Activated CD8-positive, alpha-beta memory T cell treated with anti-CD3 and anti-CD28 coated beads, Interleukin-2, amount 10 ng/mL, durations not matched to agents 7 days and 5 days (primary cell): ENCODE measurements at places on chromosomes 7 and 10.
A peak's percentile ranks its signal among the peaks of the same experiment; 100 is the strongest.

DNA sequence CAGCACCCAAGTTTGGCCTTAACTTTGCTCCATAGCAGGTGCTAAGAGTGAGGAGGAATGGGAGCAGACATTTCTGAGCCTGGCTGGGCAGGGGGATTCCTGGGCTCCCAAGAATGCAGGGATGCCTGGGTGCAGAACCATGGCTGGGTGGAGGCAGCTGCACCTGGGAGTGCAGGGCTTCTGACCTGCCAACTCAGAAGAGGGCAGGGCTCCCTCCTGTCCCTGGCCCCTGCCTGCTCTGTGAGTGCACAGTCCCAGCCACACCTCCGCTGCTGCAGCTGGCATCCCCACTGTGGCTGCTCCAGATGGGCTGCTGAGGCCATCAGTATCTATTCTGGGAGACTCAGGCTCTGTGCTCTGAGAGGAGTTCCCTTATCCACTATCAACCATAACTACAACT lies 747.4 kb upstream of the VSTM2A start:
- DNase-seq: no peak

DNA sequence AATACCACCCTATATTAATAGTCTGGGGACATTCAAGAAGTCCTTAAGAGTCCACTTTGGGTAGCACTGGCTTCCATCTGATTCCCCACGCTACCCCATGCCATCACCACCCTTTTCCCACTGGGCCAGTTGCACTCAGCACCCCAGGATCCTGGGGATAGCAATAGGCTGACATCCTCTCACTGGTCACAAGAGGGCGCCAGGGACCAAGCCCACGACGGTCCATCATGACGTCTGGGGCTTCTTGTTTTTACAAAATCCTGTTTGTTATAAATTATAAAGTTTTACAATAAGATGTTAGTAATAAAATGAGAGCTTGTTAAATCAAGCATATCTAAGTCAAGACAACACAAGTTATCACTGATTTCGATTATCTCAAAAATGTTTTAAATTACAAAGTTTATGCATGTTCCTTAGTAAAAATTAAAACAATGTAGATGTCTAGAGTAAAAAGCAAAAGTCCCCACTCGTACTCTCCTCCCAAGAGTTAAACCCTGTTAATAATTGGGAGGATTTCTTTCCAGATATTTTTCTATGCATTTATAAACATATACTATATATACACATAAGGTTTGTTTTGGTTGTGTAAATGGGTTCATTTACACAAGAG lies 15.4 kb downstream of the GPNMB start:
- peak; percentile 74 for DNase-seq

- no peak for DNase-seq
Observed at GRCh38 chr10:117921421-117921820, 125.3 kb downstream of the RAB11FIP2 start.

DNA sequence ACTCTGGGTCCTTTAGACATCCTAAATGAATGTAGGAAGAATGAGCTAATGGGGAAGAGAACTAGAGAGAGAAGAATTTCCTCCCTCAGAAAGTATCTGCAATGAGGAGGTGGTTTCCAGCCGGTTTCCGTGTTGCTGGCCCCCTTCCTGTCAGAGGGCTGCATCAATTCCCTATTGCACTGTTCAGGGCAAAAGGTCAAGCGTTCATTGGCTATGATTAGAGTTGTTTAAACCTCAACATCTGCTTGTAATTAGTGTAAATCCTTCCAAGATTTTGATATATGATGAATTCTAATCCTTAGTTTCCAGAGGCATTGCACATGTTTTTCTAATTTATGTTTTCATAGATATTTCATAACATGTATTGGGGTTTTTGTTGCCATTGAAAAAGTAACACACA lies 107.3 kb upstream of the SGCE start:
- DNase-seq: no peak
